ENCODE measurements at places on chromosomes 6 and 20.

GRCh38 chr6:69780585-69781178 is 16.1 kb downstream of the LMBRD1 start:
- DNase-seq, result no peak

- DNase-seq, result peak; percentile 61
Observed at GRCh38 chr6:133921249-133921859, 31.7 kb upstream of the TBPL1 start.

- DNase-seq, result no peak
Observed at GRCh38 chr6:7463785-7464184, 74.2 kb downstream of the RIOK1 start.

DNA sequence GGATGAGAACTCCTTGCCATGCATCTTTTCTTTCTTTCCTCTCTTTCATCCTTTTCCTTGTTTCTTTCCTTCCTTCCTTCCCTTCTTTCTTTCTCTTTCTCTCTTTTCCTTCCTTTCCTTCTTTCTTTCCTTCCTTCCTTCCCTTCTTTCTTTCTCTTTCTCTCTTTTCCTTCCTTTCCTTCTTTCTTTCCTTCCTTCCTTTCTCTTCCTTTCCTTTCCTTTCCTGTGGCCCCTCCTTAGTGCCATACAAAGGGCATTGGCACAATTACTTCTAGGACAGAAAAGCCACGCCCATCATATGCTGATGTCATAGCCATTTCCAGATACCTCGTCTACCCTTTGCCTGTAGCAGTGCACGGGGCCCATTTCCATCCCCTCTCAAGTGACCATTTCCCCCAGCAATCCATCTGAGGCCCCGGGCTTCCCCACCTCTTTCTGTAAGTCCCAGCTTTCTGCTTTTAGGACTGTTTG is 2.2 kb upstream of the CENPB start:
- no peak for DNase-seq

DNA sequence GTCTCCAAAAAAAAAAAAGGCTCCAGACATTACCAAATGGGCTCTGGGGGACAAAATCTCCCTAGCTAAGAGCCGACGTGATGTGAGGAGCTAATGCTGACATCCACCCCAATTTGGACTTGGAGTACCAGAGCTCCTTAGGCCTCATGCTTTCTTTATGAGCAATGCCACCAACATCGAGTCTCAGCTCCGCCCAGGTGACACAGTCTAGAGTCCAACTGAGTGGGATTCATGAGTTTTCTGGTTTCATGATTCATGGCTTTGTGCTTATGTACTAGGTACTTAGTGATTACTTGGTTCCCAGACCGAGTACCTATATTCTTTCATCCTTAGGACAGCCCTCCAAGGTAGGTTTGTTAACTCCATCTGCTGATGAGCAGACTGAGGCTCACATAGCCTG is 4.4 kb downstream of the ANKRD60 start:
- no peak for DNase-seq

GRCh38 chr6:136426627-136427377 is 123.4 kb downstream of the MAP7 start:
- no peak for DNase-seq

- DNase-seq, result no peak
Observed at GRCh38 chr20:60535211-60535610, 577.0 kb downstream of the CDH26 start.

- no peak for DNase-seq
Observed at GRCh38 chr6:116424001-116424400, 37.2 kb upstream of the CALHM6 start.

DNA sequence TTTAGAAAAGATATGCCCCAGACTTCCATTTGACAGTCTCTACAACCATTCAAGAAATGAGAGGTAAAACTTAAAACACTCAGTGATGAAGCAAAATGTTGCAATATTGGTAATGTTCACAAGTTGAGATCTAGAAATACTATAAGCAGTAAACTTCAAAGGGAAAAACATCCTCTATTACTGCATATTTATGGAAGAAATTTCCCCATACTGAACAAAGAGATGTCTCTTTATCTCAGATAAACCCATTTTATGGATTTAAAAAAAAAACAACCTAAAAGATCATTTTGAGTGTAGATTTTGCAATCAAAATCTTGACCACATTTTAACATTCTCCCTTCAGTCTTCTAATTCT is 177.8 kb upstream of the TAB2 start:
- DNase-seq, result no peak

- DNase-seq, result no peak
Observed at GRCh38 chr6:82521369-82521768, 157.8 kb downstream of the TPBG start.

DNA sequence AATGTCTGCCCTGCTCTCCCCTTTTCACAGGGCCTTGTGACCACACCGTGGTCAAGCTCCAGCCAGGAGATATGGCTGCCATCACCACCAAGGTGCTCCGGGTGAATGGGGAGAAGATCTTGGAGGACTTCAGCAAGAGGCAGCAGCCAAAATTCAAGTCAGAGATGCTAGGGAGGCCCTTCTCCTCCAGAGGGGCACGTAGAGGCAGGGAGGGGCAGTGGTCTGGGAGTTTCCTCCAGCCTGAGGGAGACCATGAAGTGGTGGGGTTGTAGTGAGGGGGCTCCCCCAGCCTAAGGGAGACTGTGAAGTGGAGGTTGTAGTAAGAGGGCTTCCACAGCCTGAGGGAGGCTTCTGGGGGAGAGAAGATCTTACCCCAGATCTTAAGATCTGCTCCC is 4.0 kb downstream of the DXO start:
- no peak for DNase-seq

GRCh38 chr6:89410788-89411144 is 1.3 kb downstream of the RRAGD start:
- DNase-seq, result no peak

DNA sequence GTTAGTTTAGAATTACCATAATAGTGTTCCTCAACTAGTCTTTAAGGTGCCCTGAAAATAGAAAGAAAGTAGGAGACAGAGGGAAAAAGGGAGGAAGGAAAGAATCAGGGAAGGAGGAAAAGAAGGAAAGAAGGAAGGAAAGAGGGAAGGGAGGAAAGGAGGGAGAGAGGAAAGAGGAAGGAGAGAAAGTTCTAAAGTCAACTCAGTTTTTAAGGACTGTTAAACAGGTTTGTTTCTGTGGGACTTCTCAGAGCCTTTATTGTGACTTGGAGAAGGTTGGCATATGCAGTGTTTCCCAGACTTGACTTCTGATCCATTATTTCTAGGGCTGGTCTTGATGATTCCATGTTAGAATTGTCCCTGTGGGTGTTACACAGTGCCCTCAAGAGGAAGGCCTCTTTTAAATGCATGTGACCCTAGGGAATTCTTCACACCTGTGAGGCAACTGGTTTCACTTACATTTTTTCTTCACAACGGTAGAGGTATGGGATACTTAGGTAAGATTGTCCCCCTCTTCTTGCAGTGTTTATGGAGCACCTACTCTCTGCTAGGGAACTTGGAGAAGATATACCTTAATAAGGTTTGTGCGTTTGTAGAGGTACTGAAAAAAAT is 132.7 kb upstream of the GMDS start:
- DNase-seq, result no peak

- DNase-seq, result no peak
Observed at GRCh38 chr6:36248980-36249379, 20.9 kb upstream of the PNPLA1 start.

DNA sequence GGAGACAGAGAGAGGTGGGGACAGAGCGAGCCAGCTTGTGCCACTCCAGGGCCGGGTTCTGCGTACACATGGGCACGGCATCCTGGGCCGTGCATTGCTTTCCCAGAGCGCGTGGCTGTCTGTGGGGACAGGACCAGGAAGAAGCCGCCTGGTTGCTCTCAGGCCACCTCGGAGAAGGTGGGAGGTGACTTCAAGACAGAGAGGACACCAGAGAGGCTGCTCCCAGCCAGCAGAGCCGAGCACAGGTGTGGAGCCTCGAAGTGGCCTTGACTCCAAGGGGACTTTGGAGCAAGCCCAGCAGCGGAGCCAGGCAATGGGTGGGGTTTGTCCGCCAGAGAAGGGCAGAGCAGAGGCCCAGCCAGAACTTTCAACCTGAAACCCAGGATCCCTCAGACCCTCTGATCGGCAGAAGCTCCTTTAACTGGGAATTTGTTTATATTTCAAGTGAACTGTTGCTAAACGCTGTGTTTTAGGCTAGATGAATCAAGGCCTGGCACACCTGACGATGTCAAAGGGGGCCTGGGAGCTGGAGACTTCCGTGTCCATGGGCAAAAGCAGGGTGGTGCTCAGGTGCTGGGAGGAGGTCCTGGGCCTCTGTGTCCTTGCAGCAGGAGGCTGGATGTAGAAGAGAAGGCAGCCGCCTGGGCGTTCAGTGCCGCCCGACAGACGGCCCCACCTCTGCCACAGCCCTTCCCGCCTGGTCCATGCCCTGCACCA is 262.1 kb downstream of the DLL1 start:
- DNase-seq, result no peak

DNA sequence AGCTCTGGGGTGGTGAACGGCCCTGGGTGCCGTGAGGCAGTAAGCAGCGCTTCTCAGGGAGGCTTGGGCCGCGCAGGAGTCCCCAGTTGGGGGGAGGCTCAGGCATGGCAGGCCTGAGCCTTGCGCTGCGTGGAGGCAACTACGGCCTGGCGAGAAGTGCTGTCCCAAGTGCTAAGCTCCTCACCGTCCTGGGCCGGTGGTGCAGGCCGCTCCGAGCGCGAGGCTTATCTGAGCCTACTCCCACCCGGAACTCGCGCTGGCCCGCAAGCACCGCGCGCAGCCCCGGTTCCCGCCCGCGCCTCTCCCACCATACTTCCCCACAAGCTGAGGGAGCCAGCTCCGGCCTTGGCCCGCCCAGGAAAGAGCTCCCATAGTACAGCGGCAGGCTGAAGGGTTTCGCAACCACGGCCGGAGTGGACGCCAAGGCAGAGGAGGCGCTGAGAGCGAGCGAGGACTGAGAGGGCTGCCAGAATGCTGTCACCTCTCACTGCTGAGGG is 1.8 kb upstream of the WRNIP1 start:
- DNase-seq, result no peak

GRCh38 chr6:75751443-75751842 is 2.4 kb downstream of the MYO6 start:
- no peak for DNase-seq

- DNase-seq, result no peak
Observed at GRCh38 chr20:17723301-17723691, 23.5 kb downstream of the BANF2 start.
